ENCODE measurements at places on chromosomes 7 and 10.

- peak; percentile 87 for DNase-seq
Measured at GRCh38 chr10:20598590-20598989, 298.5 kb downstream of the NEBL start.

DNA sequence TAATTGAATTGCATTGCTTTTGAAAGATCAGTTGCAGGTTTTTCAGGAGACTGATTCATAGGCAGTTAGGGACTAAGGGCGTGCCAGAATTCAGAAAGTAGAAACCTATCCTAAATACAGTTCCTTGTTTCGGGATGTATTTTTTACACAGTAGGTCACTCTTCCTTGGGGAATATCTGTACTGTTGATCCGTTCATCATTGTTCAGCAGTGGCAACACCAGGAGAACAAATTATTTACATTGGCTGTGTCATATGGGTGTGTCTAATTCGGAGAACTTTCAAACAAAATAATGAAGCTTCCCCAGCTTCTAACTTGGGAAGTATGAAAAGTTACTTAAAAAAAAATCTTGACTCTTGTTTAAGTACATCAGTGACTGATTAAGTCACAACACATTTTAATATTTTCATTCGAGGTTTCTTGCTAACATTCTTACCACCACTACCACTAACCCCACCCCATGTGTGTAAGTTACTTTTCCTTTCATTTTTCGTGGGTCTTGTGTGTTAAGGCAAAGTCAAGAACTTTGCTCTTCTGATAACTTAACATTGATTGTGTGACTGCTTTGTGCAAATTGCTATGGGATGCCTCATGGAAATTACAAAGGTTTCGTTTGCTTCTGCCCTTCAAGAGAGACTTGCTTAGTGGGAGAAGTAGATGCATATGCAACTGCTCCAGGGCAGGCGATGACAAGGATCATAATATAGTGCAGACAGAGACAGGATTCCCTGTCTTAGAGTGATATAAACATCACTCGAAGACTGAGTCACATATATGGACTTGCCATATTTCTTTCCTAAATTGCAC is 43.8 kb upstream of the RPA3 start:
- DNase-seq = no peak

DNA sequence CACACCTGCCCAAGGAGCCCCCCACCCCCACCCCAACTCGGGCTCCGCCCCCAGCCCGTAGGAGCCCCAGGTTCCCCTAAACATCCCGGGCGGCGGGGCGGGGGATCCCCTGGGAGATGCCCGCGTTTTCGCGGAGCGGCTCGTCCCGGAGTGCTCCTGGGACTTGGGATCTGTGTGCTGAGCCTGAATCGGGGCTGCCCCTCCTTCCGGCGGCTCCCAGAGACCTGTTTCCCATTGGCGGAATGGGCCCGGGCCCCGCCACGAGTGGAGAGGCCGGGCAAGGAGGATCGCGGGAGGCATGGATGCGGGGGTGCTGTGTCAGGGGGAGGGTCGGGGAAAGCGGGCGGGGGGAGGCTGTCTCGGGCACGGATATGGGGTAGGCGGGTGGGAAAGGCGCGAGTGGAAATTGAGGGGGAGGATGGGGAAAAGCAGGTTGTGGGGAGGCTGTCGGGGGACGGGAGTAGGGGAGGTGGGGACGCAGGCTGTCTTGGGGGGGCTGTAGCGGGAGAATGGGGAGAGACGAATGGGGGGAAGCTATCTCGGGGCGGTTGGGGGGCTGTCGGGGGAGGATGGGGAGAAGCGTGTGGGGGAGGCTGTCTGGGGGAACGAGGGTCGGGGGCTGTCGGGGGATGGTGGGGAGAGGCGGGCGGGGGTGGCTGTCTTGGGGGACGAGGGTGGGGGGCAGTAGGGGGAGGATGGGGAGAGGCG is 572 bp upstream of the BHLHA15 start:
- DNase-seq = peak; percentile 54

- no peak for DNase-seq
Measured at GRCh38 chr10:10796774-10797415, 220.8 kb upstream of the CELF2 start.

- DNase-seq = no peak
Measured at GRCh38 chr10:94052866-94053791, 59.4 kb downstream of the PLCE1 start.

DNA sequence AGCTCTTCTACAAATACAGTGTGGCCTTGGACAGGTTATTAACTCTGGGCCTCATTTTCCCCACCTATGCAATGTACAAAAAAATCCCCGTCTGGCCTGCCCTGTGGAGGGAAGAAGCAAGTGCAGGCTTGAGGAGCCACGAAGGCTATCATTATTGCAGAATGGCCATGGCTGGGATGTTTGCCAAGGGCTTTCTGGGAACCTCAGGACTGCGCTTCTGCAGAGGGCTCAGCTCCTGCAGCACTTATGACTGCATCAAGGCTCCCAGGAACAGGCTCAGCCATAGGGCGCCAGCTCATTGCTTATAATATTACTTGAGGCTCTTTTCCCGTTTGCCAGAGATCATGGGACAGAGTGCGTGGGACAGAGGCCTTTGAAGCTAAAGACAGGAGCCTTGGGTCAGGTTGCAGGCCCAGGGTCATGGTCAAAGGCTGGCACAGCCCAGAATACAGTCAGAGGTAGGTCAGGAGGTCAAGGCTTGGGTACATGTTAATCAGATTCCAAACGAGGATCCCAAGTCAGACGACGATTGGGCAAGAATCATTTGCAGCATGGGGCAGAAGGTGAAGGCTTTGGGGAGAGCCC is 20.6 kb upstream of the C10orf105 start:
- peak; percentile 87 for DNase-seq

GRCh38 chr7:5276611-5277010 is 6.1 kb upstream of the SLC29A4 start:
- no peak for DNase-seq

GRCh38 chr10:786633-787474 is 97.4 kb upstream of the DIP2C start:
- DNase-seq = peak; percentile 75

DNA sequence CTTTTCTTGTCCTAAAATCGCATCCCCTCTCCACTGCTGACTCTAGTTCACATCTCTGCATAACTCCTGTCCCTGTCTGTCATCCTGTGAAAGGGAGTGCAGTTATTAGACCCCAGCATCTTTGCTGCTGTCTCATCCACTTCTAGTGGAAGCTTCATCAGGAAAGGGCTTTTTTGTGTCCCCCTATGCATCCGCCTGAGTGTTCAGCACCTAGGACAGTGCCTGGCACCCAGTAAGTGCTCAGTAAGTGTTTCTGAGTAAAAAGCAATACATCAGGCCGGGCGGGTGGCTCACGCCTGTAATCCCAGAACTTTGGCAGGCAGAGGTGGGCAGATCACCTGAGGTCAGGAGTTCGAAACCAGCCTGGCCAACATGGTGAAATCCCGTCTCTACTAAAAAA is 211.8 kb upstream of the FOXK1 start:
- DNase-seq = no peak

DNA sequence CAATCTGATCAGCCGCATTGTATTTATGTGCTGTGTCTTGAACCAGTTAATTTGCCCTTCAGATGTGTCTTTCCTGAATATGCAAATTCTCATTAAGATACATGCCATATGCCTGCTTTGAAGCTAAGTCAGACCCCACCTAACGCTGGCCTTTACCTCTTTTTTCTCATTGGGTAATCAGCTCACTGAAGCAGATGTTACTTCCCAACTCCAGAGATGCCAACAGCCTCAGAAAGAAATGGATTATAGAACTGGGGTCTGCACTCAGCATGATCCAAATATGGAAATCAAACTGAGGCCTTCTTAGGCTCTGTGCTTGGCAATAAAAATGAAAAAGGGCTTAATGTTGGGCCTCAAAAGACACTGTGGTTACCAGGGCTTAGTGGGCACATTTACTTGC is 113.9 kb downstream of the FZD1 start:
- no peak for DNase-seq

DNA sequence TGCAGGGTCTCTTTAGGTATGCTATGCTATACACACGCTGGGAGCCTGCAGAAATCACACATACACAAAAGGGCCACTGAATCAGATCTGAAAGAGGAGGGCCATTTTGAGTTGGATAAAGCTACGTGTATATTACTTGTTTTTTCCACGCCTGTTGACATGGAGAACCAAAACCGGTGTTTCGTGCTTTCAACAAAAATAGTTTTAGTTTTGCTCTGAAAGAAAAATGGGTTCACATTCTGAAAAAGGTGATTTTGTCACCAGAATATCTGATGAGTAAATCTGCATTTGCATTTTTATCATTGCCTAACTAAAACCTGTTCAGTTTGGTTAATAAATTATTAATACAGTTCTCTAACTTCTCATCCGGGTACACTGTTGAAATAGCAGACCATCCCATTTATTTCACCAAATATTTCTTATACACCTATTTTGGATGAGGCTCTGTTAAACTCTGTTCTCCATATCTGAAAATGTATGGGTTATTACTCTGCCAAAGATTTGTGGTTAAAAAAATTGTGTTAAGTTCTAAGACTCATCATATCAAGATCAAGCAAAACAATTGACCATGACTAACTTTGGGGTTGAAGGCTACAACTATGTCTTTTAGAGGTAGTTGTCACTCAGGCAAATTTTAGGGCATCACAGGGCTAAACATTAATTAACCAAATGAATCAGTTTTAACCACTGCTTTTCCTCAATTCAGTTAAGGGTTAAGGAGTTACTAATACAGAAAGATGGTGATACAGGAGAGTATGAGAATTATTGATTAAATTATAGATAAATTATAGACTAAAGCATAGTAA is 101.2 kb upstream of the RPA3 start:
- no peak for DNase-seq

DNA sequence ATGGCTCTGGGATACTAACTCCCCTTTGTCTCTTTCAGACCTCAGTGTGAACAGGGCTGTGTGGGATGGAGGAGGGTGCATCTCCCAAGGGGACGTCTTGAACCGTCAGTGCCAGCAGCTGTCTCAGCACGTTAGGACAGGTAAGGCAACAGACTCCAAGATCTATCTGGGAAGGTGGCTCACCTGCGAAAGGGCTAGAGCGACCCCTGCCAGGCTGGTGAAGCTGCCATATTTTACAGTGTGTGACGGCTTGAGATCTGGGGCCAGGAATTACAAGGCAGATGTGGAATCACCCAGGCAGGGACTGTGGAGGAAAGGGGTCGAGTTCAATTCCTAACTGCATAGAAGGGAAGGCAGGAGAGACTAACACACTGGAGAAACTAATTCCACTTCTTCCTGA is 11.2 kb downstream of the MUC17 start:
- no peak for DNase-seq

GRCh38 chr7:65475734-65476319 is 102.2 kb downstream of the ZNF92 start:
- DNase-seq = no peak

DNA sequence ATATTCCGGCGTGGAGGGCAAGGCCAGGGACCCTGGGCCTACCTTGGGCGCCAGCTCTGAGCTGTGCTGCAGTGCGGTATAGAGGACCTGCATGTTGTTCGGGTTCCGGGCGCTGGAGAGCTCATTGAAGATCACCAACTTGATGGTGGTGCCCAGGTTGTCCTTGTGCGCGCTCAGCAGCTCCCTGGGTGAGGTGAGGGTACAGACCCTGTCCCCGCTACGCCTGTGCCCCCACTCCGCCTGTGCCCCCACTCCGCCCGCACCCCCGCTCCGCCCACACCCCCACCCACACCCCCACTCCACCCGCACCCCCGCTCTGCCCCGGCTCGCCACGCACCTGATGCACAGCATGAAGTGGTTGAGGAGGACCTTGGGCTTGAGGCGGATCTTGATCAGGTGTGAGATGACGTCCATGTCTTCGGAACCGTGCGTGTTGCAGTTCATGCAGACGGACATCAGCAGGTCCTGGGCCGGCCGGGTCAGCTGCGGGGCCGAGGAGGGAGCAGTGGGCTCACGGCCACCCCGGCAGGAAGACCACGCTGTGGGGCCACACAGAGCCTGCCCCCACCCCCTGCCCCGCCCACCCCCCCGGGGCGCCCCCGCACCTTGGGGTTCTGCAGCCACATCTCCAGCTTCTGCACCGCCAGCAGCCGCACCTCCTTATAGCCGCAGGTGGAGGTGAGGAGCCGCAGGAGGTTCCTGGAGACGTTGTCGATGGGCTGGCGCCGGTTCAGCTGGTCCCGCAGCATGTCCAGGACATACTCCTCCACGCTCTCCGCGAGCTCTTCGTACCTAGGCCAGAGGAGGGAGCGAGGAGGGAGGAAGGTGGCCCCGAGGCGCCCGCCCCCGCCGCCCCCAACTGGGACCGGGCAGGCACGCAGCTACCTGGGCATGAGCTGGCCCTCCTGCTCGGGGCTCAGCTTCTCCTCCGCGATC is 5.6 kb downstream of the INTS1 start:
- no peak for DNase-seq

- DNase-seq = no peak
Measured at GRCh38 chr7:159022238-159022993, 122.3 kb downstream of the VIPR2 start.

Data from aorta (tissue), 5 donors.